ENCODE measurements at places on chromosomes 2 and 18.

- DNase-seq: no peak
Measured at GRCh38 chr2:148817210-148817708, 57.8 kb upstream of the KIF5C start.

DNA sequence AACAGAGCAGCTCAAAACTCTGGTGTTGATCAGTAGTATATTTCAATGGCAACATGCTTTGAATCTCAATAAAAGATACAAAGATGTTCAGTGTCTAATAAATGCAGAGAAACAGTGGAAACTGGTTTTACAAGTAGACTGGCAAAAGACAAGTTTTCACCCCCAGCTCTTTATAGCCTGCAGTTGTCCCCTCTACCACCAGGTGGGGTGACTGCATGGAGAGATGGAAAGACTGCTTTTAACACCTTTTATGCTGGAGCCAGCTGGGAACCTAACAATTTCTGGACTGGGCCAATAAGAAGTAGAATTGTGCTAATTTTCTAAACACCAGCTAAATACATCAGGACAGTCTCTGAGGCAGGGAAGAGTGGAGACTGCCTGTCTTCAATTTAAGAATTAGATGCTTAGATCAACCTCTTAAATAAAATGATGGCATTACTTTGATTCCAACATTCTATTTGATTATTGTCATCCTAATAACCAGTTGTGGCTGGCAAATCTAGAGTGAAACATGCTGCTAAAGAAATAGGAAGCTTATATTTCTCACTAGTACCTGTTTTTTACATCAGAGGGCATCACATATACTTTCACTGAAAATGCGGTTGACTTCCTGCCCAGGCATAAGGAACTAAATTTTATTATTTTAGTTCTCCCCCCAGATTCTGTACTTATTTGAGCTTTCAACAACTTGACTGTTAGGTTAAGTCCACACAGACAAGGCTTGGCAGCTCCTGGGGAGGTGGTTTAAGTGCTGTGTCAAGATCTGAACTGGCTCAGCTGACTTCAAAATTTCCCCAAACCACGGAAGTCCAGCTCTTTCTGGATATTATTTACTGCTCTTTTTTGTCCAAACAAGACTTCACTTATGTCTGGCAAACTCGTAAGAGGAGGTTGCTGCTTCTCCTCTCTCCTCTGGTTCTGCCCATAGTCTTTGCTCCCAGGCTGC is 140.5 kb downstream of the TPGS2 start:
- no peak for DNase-seq

- no peak for DNase-seq
Measured at GRCh38 chr18:12442946-12443345, 35.2 kb downstream of the PRELID3A start.

DNA sequence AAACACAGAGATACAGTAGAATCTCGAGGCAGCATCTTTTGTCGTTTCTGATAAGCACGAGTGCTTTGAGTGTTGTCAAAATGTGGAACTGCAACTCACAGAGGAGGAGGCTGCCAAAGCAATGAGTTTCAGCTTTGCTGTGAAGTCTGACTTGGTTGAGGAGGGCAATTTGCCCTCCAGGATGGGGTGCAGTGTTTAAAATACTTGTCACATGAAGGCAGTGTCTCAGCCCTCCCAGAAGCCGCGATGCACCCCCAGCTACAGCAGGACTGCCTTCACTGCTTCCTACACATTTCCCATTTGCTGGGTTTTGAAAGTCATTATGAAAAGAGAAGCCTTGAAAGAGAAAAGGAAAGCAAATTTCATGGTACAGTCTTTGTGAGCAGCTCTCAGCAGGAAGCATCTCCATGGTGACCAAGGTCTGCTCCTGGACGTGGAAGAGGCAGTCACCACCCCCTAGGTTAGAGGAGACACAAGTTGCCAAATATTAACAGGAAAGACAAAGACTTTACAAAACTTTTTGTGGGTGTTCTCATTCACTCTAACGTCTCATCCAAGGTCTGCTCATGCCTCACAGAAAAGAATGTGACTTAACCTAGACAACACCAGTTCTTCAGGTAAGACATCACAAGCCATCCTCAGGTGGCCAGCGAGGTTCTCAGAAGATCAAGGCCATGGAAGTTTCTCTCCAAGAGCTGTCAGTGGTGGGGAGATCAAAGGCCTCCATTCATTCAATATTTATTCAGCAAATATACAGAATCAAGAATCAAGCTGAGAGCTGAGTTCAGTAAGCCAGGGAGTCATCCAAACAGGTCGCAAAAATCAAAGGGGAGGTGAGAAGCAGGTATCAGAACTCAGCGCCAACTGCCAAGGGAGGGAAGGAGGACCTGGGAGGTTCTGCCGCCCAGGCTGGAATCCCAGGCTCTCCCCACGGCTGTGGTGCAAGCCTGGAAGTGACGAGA is 476.0 kb downstream of the EIPR1 start:
- DNase-seq: no peak

- no peak for DNase-seq
Measured at GRCh38 chr2:75632091-75632701, 14.4 kb upstream of the MRPL19 start.

- no peak for DNase-seq
Measured at GRCh38 chr2:74576211-74576862, 21.8 kb downstream of the DOK1 start.

GRCh38 chr2:64350996-64351395 is 103.0 kb upstream of the LGALSL start:
- no peak for DNase-seq

DNA sequence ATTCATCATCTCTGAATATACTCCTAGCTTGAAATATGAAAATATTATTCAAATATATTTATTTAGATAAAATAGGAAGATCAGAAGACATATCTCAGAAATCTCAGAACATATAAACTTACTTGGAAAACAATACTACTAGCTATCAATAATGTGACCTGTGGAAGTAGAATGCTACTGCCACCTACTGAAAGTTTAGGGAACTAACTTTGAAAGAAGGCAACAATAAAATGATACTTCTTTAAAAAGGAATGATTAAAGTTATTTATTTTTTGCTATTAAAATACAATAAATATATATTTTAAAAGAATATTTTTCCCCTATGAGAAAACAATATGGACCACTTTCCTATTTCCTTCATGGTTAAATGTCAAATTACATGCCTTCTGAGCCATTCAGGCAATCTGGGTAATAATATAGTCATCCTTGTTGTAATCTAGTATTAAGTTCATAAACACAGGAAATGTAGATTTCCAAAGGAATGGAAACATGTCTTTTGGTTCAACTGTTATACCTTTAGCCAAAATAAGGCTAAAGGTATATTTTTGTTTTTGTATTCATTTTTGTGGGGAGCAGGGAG is 26.0 kb downstream of the ACADL start:
- no peak for DNase-seq

DNA sequence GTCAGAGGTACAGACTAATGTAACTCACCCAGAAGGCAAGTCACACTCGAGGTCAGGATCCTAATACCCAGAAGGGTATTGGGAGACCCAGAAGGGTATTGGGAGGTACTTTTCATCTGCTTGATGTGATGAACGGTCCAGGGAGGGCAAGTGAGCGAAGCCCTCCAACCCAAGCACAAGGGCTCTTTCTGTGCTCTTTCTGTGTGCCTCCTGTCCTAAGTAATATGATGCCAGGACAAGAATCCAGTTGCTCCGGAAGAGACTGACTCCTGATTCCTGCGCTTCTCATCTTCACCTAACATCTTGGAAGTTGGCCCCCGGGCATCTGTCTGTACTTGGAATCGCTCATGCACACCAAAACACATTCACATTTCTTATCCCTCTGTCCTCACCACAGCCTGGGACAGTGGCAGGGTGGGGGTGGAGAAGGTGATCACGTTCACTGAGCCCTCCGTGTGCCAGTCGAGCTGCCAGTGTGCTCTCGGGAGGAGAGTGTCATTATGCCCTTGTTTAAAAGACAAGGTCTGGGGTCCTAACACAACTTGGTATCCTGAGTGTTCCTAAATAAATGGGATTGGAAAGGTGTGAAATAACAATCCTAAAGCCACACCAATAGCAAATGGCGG is 17.1 kb downstream of the GYPC start:
- no peak for DNase-seq

DNA sequence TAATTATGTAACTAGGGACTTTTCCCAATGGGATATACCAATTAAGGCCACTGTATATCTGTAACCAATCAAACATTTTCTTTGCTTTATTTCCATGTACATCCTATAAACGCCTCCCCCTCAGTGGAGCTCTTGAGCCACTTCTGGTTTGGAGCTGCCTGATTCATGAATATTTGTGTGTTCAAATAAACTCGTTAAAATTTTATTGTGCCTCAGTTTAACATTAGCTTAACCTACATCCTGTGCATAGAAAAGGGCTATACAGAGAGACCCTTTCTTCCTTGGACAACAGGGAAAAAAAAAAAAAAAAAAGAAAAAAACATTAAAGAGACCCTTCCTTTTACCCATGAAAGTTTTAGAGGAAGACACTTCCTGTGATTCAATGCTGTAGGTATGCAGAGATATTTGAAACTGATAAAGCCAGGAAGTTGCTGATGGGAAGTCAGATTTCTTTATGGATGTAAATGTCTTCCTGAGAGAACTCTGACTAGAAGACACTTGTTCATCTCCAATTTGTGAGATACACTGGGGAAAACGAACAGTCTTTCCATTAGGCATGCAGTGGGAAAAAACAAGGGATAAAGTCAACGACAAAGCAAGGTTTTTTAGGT is 614.6 kb upstream of the SOX11 start:
- DNase-seq: no peak

GRCh38 chr2:48250943-48251342 is 279.0 kb upstream of the STON1 start:
- DNase-seq: no peak

GRCh38 chr2:101307503-101307902 is 998 bp downstream of the RNF149 start:
- no peak for DNase-seq

DNA sequence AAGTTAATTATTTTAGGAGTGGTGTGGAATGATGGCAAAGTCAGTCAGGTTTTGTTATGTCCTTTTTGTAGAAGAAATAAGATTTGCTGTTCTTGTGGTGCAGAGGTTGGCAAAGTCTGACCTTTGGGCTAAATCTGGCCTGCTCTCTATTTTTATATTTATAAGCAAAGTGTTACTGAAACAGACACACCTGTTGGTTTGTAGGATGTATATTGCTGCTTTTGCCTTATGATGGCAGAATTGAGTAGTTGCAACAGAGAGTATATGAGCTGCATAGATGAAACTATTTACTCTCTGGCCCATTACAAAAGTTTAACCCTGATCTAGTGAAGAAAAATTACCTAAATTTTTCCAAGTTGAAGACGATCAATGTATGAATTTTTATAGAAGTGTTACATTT is 34.1 kb upstream of the KCNJ13 start:
- no peak for DNase-seq

DNA sequence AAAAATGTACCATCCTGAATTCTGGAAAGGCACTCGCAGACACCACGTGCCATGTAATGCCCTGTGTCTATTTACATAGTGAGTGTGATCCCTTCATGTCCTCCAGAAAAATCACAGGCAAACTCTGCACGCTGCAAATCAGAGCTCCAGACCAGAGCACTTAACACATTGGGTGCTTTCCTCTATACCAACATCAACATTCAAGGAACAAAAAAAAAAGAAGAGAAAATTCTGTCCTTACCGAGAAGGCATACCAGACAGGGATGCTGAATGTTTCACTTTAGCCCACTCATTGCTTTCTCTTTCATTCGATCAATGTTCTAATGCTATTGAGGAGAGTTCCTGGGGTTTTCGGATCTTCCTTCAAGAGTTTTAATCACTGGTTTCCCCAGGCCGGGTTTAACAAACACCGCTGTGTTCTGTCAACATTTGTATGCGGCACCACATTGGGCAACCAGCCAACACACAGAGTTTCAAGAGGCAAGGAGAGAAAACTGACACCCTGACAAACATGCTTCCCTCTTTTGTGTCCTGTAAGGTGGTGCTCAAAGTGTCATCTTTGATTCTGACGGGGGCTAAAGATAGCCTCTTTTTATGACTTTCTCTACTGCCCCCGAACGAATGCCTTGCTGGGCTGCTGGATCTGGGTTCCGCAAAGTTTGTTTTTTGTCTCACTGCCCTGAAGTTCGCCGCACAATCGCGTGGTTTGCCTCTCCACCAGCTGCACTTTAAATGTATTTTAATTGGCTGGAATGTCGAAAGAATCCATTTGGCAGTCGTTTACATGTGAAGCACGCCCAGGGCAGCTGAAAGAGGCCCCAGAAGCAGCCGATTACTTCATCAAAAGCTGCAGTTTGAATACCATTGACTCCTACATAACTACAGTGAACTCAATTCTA is 106.4 kb upstream of the NCKAP5 start:
- DNase-seq: no peak

DNA sequence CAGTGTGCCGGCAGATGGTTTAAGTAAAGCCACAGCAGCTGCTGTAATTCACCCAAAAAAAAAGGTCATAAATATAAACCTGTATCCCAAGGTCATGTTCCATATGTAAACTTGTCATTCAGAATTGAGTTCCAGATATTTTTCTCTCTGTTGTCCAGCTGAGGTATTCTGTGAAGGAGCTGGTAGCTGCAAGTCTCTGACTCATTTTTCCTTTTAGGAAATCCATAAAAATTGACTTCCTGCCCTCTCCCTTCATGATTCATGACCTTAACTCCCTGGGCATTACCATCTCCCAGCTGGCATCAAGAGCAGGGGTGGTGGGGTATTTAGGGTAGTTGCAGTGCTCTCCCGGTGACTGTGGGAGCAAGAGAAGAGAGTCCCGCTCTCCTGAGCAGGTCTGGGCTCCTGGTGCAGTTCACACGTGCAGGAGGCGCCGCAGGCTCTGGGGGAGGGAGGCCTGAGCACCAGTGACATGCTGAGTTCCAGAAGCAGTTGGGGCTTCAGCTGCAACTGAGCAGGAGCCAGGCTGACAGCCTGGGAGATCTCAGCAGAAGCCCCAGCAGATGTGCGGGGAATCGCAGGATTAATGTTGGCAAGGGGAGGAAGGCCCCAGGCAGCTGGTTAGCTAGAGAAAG is 192.6 kb downstream of the MGAT5 start:
- DNase-seq: no peak

DNA sequence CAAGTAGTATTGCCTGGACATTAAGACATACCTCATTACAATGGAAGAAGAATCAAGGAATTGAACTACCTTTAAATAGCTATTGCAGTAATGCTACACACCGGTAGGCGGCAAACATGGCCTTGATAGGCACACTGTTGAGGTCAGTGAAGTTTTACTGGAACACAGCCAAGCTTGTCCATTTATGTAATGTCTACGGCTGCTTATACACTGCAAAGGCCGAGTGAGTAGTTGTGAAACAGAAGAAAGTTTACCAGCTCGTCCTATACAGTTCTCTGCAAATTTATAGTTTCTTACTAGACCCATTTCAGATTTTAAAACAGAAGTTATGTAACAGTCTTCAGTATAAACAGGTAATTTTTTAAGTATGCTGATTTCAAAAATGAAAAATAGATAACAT is 38.8 kb downstream of the PPP4R1 start:
- DNase-seq: peak; percentile 72

- DNase-seq: no peak
Measured at GRCh38 chr2:147774805-147775204, 70.0 kb upstream of the ACVR2A start.

- no peak for DNase-seq
Measured at GRCh38 chr2:88897715-88898114, 206.2 kb downstream of the RPIA start.
